ENCODE measurements at places on chromosomes 11 and 22. TPM values are rescaled to one million over a fixed set of nuclear protein-coding genes. Genes with fewer than 3 reads are reported as not detected.

- H3K27ac ChIP-seq = no peak overlapping the region
- H3K4me1 ChIP-seq = no peaks in the 10 kb centered on the region
- DNase-seq = no peak
- no peaks in the 10 kb centered on the region for H3K27me3 ChIP-seq
These were observed 65.0 kb downstream of the CWF19L2 start for GRCh38 chr11:107392611-107393010.

GRCh38 chr11:64267207-64267945 is 16.0 kb downstream of the PLCB3 start:
- H3K36me3 ChIP-seq = no peaks in the 10 kb centered on the region
- H3K4me1 ChIP-seq = peaks cover 22% of the 10 kb centered on the region
- H3K27ac ChIP-seq = peak overlapping the region; percentile 99
- no peaks in the 10 kb centered on the region for H3K27me3 ChIP-seq
- no peak for DNase-seq
- H3K4me3 ChIP-seq = no peak overlapping the region

DNA sequence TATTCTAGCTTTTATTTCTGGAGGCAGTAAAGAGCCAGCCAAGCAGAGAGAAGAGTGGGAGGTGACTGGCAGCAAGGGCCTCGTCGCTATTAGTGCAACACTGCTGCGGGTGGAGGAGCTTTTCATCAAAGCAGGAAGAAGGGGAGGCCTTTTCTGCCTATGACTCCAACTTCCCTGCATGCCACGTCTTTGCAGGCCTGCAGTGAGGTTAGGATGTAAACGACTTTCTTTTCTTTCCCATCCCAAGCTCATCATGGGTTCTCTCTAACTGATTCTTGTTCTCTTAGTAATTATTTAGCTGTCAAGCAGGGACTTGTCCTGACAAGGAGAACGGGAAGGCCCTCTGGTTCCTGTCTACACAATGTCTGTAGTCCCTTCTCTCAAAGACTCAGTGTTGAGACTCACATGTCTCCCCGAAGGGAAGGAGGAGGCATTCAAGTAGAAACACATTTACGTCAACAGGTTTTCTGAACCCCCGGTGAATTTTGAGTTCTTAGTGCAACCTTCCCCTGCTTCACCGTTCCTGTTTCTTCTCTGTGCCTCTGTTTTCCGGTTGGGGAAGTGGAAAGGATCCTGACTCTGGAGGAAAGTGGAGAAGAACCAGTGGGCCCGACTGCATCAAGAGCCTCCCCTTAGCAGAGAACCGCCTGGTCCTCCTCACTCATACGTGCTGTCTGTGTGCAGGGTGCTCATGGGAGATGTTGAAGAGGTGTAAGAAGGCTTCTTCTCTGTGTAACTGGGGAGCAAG is 56.9 kb downstream of the PACS1 start:
- DNase-seq = peak; percentile 25
- H3K4me3 ChIP-seq = no peak overlapping the region
- no peaks in the 10 kb centered on the region for H3K36me3 ChIP-seq
- peak overlapping the region; percentile 53 for H3K27ac ChIP-seq
- peaks cover 26% of the 10 kb centered on the region for H3K4me1 ChIP-seq
- H3K27me3 ChIP-seq = no peaks in the 10 kb centered on the region

- no peaks in the 10 kb centered on the region for H3K36me3 ChIP-seq
- no peak overlapping the region for H3K4me3 ChIP-seq
- no peak overlapping the region for H3K27ac ChIP-seq
- no peaks in the 10 kb centered on the region for H3K27me3 ChIP-seq
These were observed 11.5 kb upstream of the CASP4 start for GRCh38 chr11:104979839-104980238.

The OR51B4 gene
- total RNA-seq = not detected

GRCh38 chr11:12043959-12044791 is 35.7 kb upstream of the DKK3 start:
- H3K4me3 ChIP-seq = no peak overlapping the region
- peak overlapping the region; percentile 67 for H3K27ac ChIP-seq
- no peaks in the 10 kb centered on the region for H3K36me3 ChIP-seq
- DNase-seq = peak; percentile 95

The RFPL3 gene
- not detected for total RNA-seq

The PHLDA2 gene
- total RNA-seq = not detected

GRCh38 chr11:110728883-110729282 is 16.6 kb upstream of the ARHGAP20 start:
- no peak overlapping the region for H3K4me3 ChIP-seq
- H3K4me1 ChIP-seq = no peaks in the 10 kb centered on the region
- H3K27ac ChIP-seq = no peak overlapping the region
- H3K36me3 ChIP-seq = no peaks in the 10 kb centered on the region
- no peak for DNase-seq

The TMEM86A gene
- 1.7 TPM for total RNA-seq

DNA sequence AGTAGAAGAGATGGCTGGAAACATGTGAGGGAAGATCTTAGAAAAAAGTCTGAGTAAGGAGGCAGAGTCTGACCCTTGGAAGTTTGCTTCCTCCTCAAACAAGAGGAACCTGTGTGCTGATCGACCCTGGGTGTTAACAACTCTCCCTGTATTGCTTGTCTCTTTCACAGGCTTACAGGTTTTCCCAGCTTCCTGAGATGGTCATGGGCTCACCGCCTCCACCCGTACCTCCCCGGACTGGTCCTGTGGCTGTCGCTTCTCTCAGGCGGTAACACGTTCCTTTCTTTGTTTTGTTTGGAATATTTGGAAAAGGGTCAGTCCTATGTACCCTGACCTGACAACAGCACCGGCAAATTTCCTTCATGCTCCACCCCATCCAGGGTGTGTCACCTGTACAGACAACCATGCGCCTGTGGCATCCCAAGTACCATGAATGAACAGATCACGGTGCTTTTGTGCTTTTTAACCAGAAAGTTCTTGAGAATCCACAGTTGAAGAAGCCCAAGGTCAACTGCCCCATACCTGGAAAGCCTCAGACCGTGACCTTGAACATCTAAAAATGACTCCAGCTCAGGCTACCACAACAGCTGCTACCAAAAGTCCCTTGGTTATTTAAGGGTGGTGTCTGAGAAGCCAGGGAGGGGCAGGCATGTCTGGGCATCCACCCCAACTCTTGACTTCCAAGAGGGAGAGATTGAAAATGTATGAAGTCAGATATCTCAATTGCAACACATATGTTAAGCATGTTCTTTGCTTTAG is 44.6 kb downstream of the C11orf91 start:
- no peak for DNase-seq
- no peaks in the 10 kb centered on the region for H3K27me3 ChIP-seq
- H3K27ac ChIP-seq = no peak overlapping the region

DNA sequence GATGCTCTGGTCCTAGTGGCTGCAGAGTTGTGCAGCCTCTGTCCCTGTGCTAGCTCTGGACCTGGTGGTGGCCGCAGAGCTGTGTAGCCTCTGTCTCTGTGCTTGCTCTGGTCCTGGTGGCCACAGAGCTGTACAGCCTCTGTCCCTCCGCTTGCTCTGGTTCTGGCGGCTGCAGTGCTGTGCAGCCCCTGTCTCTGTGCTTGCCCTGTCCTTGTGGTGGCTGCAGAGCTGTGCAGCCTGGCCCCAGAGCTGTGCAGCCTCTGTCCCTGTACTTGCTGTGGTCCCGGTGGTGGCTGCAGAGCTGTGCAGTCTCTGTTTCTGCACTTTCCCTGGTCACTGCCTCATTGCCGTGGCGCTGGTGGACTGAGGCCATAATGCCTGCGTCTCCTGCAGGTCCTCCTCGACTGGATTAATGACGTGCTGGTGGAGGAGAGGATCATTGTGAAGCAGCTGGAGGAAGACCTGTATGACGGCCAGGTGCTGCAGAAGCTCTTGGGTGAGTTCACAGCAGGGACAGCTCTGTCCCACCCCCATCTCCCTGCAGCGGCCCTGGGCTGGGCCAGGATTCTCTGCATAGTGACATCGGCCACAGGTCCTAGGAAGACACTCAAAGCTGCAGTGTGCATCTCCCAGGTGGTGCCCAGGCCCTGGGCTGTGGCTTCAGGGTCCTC is 61.9 kb upstream of the PARVG start:
- H3K4me3 ChIP-seq = no peak overlapping the region
- H3K27me3 ChIP-seq = no peaks in the 10 kb centered on the region
- H3K4me1 ChIP-seq = peaks cover 6% of the 10 kb centered on the region
- no peaks in the 10 kb centered on the region for H3K36me3 ChIP-seq
- H3K27ac ChIP-seq = no peak overlapping the region
- DNase-seq = no peak

The TMPRSS5 gene
- 0.36 TPM for total RNA-seq

The PNPLA5 gene
- total RNA-seq = not detected

- no peak overlapping the region for H3K4me3 ChIP-seq
- no peak for DNase-seq
- H3K27me3 ChIP-seq = no peaks in the 10 kb centered on the region
- H3K27ac ChIP-seq = no peak overlapping the region
- peaks cover 3% of the 10 kb centered on the region for H3K4me1 ChIP-seq
These were observed 40.6 kb upstream of the CRTAM start for GRCh38 chr11:122797651-122798050.

Data from gastrocnemius medialis (tissue), 4 donors.